Adrenal gland (tissue), 19 donors: ENCODE measurements at places on chromosomes 6 and 20.

DNA sequence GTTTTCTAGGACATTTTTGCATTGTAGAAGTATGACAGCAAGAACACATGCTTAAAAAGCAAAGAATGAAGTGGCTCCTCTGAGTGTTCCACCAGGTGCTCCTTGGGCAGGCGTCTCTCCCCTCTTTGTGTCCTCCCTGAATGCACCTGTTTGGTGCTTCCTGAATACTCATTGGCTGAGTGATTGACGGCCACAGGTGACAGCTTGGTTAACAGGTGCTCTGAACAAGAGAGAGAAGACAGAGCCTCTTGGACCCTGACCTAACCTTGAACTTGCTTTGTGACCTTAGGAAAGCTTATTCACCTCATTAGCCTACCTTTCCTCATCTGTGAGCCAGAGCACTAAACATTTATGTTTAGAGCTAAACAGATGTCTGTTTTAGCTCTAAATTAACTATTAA lies 93.7 kb downstream of the TULP4 start:
- H3K36me3 ChIP-seq, result no peaks in the 10 kb centered on the region
- H3K4me1 ChIP-seq, result peaks cover 27% of the 10 kb centered on the region
- no peaks in the 10 kb centered on the region for H3K27me3 ChIP-seq
- no peak overlapping the region for H3K4me3 ChIP-seq

GRCh38 chr6:20416567-20417345 lies 15.1 kb downstream of the E2F3 start:
- H3K4me1 ChIP-seq, result no peaks in the 10 kb centered on the region
- no peaks in the 10 kb centered on the region for H3K27me3 ChIP-seq
- H3K27ac ChIP-seq, result no peak overlapping the region
- H3K4me3 ChIP-seq, result no peak overlapping the region
- DNase-seq, result no peak

DNA sequence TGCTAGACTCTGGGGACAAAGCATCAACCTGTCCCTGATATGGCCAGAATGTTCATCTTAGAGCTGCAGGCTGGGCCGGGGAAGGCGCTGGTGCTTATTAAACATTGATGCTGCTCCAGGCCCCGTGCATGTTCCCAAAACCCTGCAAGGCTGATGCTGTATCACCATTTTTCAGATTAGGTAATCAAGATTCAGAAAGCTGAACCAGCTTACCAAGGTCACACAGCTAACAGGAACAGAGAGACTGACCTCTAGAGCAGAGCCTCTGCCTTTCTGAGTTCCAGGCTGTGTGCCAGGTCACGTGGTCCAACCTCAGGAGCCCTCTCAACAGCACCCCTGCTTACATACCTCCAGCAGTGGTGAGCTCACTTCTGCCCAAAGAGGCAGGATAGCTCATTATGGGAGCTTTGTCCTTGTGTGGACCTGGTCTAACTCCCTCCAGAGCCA lies 16.1 kb upstream of the VSTM2L start:
- no peak overlapping the region for H3K4me3 ChIP-seq
- DNase-seq, result peak; percentile 79
- no peaks in the 10 kb centered on the region for H3K4me1 ChIP-seq
- H3K27ac ChIP-seq, result no peak overlapping the region
- no peaks in the 10 kb centered on the region for H3K36me3 ChIP-seq
- H3K27me3 ChIP-seq, result no peaks in the 10 kb centered on the region

DNA sequence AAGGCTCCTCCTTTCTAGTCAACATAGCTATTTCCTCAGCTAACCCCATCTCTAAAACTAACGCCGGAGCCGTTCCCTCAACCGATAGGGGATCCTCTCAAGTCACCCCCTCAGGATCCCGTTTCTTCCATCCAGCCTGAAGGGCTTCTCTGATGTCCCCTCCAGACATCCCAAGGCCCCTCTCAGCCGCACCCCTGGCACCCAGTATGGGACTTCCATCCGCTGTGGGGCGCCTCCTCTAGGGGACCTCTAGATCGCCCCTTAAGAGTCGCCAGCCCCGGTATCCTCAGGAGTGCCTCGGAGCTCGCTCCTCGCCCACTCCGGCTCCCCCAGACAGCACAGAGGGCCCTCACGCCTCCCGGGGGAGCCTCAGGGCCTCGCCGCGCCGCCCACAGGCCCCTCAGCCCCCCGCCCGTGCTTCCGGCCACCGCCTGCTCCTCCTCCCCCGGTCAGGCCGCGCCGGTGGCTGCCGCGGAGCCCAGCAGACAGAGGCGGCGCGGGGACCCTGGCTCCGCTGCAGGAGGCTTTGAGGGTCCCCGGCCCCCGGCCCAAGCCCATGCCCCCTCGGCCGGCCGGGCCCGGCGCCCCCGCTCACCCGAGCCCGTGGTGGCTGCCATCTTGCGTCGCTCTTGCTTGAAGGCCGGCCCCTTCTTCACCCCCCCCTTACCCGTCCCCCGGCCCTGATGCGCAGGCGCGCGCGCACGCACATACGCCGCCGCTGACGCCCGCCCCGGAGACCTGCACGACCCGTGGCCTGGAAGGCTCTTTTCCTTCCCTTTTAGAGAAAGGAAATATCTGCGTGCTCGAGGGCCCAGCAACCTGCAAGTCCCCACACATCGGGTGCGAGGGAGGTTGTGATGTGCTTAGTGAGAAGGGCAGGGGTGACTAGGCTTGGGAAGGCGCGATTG lies at the start of gene UBE2V1:
TSS of gene UBE2V1 (minus strand) at position 639 of the 908 bp plus-strand sequence. CDS start at position 617, 22 bp downstream.
- H3K27ac ChIP-seq, result peak within 1 kb of the TSS; percentile 99
- peak within 1 kb of the TSS; percentile 56 for H3K4me3 ChIP-seq
- no peaks in the 10 kb centered on the region for H3K27me3 ChIP-seq
- H3K4me1 ChIP-seq, result peaks cover 67% of the 10 kb centered on the region
- DNase-seq, result peak; percentile 94
- H3K36me3 ChIP-seq, result no peaks in the 10 kb centered on the region

DNA sequence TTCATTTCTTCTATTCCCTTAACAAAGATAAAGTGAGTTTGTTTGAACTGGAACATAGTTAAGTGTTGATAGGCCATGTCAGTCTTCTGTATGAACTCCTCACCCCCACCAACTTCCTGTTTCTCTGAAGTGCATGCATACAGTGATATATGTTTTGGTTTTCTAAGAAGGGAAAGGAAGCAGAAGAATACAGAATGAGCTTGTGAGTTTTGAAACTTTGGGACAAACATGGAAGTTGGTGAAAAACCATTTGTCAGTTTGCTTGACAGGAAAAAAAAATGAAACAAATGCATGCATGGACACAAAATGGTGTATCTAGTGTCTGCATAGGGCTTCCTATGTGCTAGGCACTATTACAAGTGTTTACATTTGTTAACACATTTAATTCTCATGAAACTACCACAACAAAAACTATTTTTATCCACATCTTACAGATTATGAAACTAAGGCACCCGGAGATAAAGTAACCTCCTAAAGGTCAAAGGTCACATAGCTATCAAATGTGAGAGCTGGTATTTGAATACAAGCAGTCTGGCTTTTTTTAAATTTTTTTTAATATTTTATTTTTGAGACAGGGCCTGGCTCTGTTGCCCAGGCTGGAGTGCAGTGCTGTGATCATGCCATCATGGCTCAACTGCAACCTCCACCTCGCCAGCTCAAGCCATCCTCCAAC lies 105.9 kb downstream of the ADGRB3 start:
- no peaks in the 10 kb centered on the region for H3K36me3 ChIP-seq
- no peak overlapping the region for H3K27ac ChIP-seq
- H3K27me3 ChIP-seq, result no peaks in the 10 kb centered on the region
- no peak overlapping the region for H3K4me3 ChIP-seq

DNA sequence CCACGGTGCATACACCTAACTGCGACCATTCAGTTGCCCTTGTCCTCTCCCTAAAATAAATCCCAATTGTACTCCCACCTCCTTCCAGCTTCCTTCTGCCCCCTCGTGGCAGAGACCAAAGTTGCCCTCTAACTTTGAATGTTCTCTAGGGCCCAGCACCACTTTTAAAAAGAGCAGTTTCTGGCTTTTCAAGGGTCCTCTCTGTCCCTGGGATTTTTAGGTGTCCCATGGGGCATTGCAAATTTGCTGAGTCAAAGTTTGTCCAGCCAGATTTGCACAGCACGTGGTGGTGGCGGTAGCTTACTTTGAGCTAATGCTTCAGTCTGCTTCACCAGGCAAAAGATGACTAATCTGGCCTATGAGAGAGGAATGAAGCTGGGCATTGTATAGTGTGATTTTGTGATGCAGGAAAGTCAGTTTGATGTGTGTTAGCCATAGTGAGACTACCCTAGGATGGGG lies 100.2 kb downstream of the PERP start:
- H3K27ac ChIP-seq, result no peak overlapping the region
- no peak overlapping the region for H3K4me3 ChIP-seq
- H3K27me3 ChIP-seq, result no peaks in the 10 kb centered on the region
- no peaks in the 10 kb centered on the region for H3K4me1 ChIP-seq
- DNase-seq, result no peak

DNA sequence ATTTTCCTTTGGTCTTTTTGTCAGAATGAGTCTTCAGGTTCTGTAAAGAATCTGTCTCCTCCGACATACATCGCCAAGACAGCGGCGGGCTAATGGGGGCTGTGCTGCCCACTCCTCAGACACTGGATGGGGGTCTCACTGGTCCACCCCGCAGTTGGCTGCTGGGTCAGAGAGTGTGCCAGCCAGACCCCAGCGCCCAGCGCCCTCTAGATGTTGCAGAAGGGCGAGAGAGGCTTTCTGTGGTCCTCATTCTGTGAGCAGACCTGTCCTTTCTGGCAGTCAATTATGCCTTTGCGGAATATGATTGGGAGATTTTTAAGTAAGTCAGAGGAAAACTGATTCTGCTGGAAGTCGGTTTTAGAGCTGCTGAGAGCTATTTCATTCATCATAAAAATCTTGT lies 7.8 kb upstream of the CCR6 start:
- no peaks in the 10 kb centered on the region for H3K4me1 ChIP-seq
- DNase-seq, result no peak
- H3K4me3 ChIP-seq, result no peak overlapping the region
- H3K27ac ChIP-seq, result no peak overlapping the region
- no peaks in the 10 kb centered on the region for H3K36me3 ChIP-seq

DNA sequence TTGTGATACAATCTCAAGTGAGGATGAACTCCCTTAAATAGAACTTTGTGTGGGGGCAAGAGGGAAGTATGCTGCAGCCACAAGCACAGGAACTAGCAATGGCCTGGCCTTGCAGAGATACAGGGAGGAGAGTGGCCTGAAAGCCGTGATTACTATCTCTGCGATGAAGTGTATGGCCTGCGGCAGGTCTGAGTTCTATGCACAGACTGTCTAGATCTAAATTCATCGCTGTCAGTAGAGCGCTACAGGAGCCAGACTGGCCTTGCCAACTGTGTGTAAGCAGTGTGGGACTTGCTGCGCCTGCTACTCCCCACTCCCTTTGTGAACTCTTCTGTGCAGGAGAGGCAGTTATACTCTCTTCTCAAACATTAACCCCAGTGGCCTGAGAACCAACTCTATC lies 997.0 kb downstream of the GRIK2 start:
- H3K27ac ChIP-seq, result no peak overlapping the region
- H3K36me3 ChIP-seq, result no peaks in the 10 kb centered on the region
- DNase-seq, result peak; percentile 50
- no peaks in the 10 kb centered on the region for H3K4me1 ChIP-seq

DNA sequence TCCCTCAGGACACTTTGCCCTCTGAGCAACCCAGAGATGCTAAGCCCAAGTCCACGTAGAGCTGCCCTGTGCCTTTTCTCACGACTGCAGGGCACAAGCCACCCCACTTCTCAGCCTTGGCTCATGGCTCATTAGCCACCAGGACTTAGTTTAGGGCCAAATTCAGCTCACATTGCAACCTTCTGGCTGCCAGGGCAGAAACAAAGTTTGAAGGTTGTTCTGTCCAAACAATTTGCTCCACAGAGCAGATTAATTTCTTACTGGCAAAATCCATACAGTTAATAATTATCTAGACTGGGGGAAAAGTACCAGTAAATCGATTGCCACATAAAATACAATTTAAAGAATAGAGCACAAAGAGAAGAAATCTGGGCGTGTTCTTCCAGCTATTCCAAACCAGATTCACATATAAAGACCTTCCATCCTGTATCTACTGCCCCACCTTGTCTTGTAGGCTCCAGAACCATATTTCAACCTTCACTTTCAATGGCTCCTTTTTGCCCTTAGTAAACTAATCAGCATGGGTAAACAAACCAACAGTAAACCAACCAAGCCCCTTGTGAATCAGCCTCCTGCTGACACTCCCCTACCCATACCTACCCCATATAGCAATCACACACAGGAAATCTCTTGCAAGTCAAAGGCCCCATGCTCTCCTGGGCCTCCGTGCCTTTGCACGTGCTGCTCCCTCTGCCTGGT lies 101.9 kb downstream of the QRSL1 start:
- no peak overlapping the region for H3K4me3 ChIP-seq
- H3K27ac ChIP-seq, result no peak overlapping the region
- H3K27me3 ChIP-seq, result no peaks in the 10 kb centered on the region
- no peaks in the 10 kb centered on the region for H3K4me1 ChIP-seq
- DNase-seq, result no peak

- no peak overlapping the region for H3K4me3 ChIP-seq
- no peak overlapping the region for H3K27ac ChIP-seq
- H3K27me3 ChIP-seq, result no peaks in the 10 kb centered on the region
- no peaks in the 10 kb centered on the region for H3K4me1 ChIP-seq
- no peak for DNase-seq
Observed at GRCh38 chr6:6951355-6951754, 156.4 kb upstream of the RREB1 start.

GRCh38 chr6:76518443-76518842 lies 446.0 kb upstream of the IMPG1 start:
- H3K36me3 ChIP-seq, result no peaks in the 10 kb centered on the region
- no peak for DNase-seq
- no peaks in the 10 kb centered on the region for H3K27me3 ChIP-seq

GRCh38 chr6:148852688-148853087 lies 105.9 kb downstream of the UST start:
- no peaks in the 10 kb centered on the region for H3K36me3 ChIP-seq
- no peak for DNase-seq
- H3K27ac ChIP-seq, result no peak overlapping the region
- no peaks in the 10 kb centered on the region for H3K27me3 ChIP-seq

DNA sequence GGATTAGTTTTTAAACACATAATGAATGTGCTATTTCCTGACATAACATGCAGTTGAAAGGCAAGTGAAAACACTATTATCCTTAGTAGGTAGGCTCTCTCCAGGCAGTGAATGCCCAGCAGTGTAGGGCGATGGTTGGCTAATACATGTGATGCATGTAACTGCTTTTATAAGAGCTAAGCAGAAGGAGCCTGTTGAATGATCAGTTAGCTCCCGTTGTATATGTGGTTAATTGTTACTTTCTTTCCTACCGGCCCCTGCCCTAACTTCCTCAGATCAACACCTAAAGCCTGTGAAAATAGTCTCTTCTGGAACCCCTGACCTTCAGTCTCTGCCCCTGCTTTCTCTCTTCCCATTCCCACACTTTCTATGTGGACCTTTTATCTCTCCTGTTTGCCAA lies 10.5 kb downstream of the SOX4 start:
- H3K4me1 ChIP-seq, result no peaks in the 10 kb centered on the region
- DNase-seq, result no peak
- no peaks in the 10 kb centered on the region for H3K36me3 ChIP-seq
- H3K27me3 ChIP-seq, result no peaks in the 10 kb centered on the region
- H3K4me3 ChIP-seq, result no peak overlapping the region

DNA sequence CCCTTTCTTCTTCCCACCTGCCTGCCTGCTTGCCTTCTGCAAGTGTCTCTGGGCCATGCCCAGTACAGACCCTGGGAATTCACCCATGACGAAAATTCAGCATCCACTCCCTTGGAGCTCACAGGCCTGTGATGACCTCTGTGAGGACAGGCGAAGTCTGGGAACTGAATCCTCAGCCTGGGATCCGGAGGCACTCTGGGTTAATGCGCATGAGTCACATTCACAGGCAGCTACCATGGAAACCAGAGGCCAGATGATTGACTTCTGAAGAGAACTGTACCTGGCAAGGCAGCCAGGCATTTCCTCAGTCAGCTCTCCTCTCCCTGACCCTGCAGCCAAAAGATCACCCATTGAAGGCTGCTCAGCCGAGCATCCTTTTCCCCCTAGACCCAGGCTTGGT lies 41.0 kb downstream of the SLC9A8 start:
- H3K27ac ChIP-seq, result peak overlapping the region; percentile 38
- H3K27me3 ChIP-seq, result no peaks in the 10 kb centered on the region
- H3K36me3 ChIP-seq, result peaks cover 13% of the 10 kb centered on the region
- H3K4me1 ChIP-seq, result no peaks in the 10 kb centered on the region
